ENCODE measurements at places on chromosomes 5 and 9. TPM values are rescaled to one million over a fixed set of nuclear protein-coding genes. Genes with fewer than 3 reads are reported as not detected.
A peak's percentile ranks its signal among the peaks of the same experiment; 100 is the strongest.

DNA sequence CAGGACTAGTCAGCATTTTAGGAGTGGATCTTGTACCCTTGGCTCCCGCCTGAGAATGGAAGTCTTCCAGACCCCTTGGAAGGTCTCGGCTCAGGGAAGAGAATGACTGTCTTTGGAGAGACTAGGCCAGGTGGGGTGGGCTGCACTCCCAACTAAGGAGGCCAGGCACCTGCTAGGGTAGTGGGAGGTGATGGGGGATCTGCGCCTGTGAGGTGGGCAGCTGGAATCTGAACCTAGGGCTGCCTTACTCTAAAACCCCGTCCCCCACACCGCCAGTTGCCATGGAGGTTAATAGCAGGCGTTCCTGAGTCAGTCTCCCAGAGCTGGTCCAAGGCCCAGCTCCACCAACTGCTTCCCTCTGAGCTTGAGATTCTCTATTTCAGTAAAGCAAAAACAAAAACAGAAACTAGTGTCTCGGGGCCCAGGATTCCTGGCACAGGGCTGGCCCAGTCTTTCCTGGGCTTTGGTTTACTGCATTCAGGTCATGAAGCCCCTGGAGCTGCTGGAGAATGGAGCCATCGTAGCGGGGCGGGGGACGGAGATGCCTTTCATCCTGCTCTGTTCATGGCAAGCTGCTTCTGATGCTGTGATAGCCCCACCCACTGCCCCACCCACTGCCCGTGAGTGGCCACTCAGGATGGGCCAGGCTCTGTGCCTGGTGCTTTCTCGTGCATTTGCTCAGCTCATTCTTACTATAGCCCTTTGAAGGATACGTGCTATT is 57.5 kb downstream of the DAB2IP start:
- DNase-seq = no peak

GRCh38 chr5:159907689-159908590 is 8.3 kb upstream of the ADRA1B start:
- no peak for DNase-seq

DNA sequence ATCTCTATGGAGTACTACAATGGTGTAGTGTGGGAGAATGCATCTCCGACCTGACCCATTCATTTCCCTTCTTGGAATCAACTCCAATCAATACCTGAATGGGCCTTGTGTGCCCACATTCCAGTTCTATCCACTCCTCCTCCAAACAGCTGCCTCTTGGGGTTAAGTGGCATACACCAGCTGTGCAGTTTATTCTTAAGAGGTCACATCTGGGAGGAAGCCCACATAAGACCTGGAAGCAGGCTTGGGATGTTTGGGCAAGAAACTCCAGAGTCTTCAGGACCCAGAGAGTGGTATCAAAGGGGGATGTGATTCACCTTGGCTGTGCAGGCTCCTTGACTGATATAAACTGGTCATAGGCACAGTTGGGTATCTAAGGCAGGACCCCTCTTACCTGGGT is 46.0 kb downstream of the ACTBL2 start:
- no peak for DNase-seq

DNA sequence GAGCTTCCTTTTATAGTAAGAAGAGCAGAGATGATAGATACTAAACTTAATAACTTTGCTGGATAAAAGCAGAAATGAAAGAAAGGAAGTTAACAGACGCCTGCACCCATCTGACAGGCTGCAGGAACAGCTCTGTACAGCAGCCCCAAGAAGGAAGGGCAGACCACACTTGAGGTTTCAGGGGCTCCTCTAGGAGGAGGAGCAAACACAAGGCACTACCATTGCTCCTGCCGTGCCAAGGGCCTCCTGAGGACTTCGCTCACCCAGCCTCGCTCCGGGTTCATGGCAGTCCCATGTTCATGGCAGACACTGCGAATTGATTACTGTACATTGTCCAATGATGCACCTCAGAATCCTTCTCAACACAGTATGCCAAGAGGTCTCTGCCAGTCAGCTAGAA is 85.1 kb downstream of the AMBP start:
- no peak for DNase-seq

GRCh38 chr5:65926893-65927292 is 518 bp downstream of the ERBIN start:
- peak; percentile 27 for DNase-seq

DNA sequence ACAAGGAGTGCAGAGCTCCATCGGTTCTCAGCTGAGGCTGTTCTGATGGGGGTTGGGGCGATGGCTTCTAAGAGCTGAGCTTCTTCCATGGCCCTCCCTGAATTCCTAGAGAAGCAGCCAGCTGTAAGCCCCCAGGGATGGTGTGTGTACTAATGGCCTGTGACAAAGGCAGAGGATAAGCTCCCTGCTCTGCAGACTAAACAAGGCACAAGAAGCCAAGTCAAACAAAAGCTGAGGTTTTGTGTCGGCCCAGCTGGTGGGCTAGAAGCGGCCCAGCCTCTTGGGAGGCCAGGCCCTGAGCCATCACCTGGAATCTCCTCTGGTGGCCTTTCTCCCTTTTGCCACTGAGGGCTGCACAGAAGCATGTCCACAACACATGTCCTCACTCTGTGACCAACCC is 75.0 kb upstream of the XPA start:
- no peak for DNase-seq

DNA sequence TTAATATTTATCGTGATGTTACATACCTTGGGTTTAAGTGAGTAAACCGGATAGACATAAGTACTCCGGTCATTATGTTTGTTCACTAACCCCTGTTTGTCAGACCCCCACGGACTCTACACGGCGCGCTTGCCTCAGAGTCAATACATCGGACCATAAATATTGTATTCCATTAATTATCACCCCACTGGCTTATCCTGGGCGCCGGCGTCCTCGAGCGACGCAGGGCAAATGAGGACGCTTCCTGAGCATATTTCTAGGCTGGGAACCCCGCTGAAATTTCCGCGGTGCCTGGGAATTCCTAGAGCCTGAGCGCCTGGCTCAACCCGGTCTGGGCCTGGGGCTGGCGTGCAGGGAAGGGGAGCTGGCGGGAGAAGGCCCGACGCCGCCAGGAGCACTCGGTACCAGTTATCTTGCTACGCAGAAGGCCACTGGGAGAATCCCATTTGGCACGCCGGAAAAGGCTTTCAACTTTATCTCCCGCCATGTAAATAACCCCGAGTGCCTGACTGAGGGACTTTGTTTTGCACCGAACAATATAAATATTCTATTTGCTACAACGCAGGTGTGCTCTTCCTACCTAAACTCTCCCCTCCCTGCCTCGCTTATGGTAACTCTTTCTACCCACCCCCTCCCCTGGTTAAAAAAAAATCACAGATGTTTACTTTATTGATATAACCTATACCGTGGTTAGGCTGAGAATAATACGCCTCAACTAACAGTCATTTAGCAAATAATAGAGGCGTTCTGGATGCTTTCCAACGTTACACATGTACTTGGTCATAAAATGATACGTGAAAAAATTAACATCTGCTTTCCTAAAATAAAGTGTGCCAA is 19.4 kb downstream of the NR2F1 start:
- DNase-seq = peak; percentile 49

GRCh38 chr9:21923694-21924093 is 70.5 kb downstream of the CDKN2A start:
- DNase-seq = no peak

DNA sequence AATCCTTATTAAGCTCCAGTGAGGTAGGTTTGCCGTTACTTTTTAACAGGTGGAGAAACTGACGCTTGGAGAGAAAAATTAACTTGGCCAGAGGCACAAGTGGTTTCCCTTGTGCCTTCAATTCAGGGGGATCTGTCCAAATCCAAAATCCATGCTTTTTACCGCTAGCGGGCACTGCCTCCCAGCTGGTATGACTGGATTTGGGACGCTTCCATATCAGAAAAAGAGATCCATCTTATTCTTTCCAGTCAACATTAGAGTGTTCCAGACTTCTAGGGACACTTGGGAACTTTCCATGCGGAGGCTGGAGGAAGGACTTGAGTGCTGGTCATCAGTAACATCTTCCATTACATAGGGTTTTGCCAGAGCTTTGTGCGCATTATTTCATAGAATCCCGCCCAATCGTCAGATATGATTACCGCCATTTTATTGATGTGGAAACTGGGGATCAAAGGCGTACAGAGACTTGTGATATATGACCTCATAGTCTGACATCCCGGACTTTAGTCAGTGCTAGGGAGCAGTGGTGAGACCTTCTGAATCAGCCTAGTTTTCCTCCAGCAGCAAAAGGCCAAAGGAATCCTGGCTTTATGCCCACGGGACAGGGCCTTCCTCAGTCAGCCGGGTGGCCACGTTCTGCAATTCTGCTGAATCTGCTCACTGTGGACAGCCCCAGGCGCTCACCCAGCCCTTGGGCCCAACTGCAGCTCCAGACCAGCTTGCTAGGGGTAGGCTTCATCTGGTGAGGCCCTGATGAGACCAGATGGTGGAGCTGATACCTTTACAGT is 1.1 kb upstream of the GNPDA1 start:
- no peak for DNase-seq

GRCh38 chr9:78781681-78782080 is 484.8 kb downstream of the PSAT1 start:
- DNase-seq = no peak

DNA sequence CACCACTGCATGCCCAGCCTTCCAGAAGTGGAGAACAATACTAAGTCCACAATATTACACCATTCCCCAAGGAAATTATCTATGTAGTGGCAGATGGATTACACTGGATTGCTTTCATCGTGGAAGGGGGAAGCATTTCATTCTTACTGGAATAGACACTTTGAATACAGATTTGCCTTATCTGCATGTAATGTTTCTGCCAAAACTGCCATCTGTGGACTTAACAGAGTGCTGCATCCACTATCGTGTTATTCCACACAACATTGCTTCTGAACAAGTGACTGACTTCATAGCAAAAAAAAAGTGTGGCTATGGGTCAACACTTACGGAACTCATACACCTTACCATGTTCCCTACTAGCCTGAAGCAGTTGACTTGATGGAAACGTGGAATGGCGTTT is 536.9 kb downstream of the BRINP1 start:
- DNase-seq = no peak

GRCh38 chr5:10265245-10266109 is 15.4 kb downstream of the CCT5 start:
- DNase-seq = no peak

DNA sequence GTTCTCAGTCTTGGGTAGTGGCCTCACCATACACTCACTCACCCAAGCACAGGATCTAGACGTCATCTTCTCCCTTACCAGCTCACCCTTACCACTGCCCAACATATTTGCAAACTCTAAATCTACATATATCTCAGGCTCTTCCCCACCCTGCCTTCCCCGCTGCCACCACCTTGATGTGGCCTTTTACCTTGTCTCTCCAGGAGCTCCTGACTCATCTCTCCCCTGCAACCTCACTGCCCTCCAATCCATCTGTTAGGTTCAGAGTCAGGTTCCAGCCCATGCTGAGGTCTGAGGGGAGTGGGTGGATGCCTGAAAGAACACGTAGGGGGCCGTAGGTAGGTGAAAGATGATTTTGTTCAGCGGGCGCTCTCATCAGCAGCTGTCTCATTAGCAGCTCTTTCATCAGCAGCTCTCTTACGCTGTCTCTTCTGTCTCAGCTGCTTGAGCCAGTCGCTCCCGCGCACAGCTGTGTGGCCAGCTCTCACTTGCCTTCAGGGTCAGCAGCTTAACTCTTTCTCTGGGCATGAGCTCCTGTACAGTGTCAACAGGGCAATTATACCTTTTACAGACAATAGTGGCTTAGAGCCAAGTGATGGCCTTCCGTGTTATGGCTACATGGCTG is 23.1 kb upstream of the CKMT2 start:
- DNase-seq = no peak

GRCh38 chr5:43065387-43065947 is 25.3 kb upstream of the ANXA2R start:
- no peak for DNase-seq

DNA sequence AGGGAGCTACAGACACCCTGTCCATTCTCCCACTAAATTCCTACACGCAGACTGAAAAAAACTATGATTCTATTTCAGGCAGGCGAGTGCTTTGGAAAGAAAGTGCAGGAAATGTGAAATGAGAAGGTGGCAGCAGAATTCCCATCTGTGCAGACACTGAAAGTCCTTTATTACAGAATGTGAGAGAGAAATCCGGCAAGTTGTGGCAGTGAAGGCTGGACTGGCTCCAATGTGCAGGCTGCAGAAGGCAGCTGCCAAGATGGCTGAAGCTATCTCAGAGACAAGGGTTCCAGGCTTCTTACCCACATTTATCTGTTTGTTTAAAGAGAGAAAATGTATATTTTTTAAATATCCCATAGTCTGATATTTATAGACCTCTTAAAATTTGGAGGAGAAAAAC is 161.8 kb upstream of the VLDLR start:
- DNase-seq = no peak

GRCh38 chr9:78644359-78644758 is 347.4 kb downstream of the PSAT1 start:
- DNase-seq = no peak

DNA sequence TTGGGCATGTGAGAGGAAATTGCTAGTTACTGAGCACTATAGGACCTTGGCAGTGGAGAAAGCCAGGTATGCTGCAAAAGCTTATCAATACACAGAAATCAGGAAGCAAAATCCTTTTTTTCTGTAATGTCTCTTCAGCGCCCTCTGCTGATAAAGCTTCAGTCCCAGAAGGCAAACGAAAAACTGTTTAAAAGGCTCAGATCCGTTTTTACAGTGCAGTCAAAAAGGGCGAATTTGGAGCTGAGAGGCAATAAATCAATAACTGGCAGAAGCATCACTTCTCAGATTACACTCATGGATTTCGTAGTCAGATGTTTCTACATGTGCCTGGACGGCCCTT is 1.1 kb upstream of the MAN2A1 start:
- no peak for DNase-seq

DNA sequence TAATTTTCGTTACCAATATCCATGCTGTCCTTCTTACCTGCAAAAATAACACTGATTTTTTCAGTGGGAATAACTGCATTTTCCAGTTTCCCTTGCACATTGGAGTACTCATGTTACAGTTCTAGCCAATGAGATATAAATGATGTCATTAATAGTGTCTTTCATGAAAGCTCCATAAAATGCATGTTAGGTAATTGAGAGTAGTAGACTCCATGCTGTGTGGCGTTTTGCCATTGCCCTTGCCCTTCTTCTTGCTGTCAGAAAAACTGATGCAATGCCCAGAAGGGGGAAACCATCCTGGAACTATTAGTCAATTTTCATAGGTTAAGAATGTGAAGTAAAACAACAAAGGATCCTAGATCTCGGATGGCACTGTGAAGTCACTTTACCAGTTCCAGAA is 1765.3 kb downstream of the EFNA5 start:
- DNase-seq = no peak

DNA sequence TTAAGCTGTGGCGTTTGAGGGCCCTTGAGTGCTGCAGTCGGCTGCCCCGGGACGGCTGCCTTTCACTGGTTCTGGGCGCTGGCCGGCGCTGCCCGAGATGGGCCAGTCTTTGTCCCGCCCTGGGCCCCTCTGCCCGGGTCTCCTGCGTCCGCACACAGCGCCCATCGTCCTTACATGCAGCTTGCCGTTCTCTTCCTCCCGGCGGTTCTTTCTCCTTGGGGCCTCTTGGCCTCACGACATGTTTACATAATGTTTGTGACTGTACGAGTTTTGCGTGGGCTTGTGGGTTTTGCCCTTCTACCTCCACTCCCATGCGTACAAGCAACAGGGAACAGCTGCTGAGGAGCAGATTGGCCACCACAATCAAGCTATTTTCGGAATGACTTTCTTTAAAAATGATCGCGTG is 618 bp downstream of the TNPO1 start:
- DNase-seq = peak; percentile 63

Gene IPPK
- 13.7 TPM for polyA plus RNA-seq

Gene TMEM215
- polyA plus RNA-seq = 0.12 TPM

Gene FGF1
- polyA plus RNA-seq = 17.4 TPM

Gene COMMD10
- polyA plus RNA-seq = 64.4 TPM

Gene DMRTA1
- polyA plus RNA-seq = 1.4 TPM

Gene ANKRD34B
- 0.32 TPM for polyA plus RNA-seq

Gene ANKRD18A
- polyA plus RNA-seq = 5.3 TPM

Gene PRUNE2
- polyA plus RNA-seq = 16.4 TPM

Gene PCDHGA7
- polyA plus RNA-seq = 2.2 TPM

Gene SLC36A2
- 21.0 TPM for polyA plus RNA-seq

Gene ANKRD31
- polyA plus RNA-seq = 0.86 TPM

All from left kidney (tissue), 8 donors.